ENCODE measurements at places on chromosomes 4 and X.

GRCh38 chr4:68693325-68694075 lies 23.0 kb upstream of the UGT2B15 start:
- no peak for DNase-seq

GRCh38 chr4:158209825-158210807 lies at the start of gene TMEM144:
Gene TMEM144, plus strand, starts transcription at chr4:158210486. Its CDS starts 2,182 bp downstream, at chr4:158212668.
- no peak for DNase-seq

GRCh38 chrX:116378961-116379360 lies 57.4 kb upstream of the SLC6A14 start:
- DNase-seq: no peak

GRCh38 chr4:8765631-8766590 lies 105.7 kb downstream of the HMX1 start:
- no peak for DNase-seq

DNA sequence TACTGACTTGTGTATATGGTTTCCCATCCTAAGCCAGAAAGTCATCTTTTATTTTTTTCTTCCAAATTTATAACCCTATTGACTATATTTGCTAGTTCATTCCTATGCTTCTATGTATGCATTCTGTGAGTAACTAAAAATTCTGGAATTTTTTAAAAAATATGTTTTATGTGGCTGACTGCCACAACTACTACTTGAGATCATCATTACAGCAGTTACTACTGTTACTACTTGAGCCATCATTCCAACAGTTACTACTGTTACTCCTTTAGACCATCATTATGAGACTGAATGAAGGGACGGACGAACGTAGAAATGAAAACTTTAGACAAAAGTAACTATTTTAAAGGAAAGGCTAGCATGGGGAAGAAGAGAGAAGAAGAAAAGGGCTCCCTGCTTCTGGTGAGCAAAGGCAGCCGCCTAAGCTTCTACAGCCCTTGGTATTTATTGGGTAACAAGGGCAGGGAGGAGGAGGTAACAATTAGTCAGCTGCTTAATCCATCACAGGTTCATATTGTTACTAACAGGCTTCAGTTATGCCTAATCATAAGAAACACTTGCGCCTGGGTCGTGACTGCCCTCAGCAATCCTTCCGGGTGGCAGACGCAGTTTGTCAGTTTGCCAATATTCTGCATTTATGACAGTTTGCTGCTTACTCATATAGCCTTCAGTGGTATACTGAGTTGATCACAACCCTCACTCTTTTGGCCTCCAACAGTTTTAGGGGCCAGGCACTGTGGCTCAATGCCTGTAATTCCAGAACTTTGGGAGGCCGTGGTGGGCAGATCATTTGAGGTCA lies 80.4 kb downstream of the PDLIM5 start:
- DNase-seq: no peak

GRCh38 chr4:159719531-159719930 lies 616.7 kb downstream of the RAPGEF2 start:
- DNase-seq: no peak

- peak; percentile 13 for DNase-seq
Measured at GRCh38 chrX:20451929-20452328, 185.2 kb upstream of the RPS6KA3 start.

DNA sequence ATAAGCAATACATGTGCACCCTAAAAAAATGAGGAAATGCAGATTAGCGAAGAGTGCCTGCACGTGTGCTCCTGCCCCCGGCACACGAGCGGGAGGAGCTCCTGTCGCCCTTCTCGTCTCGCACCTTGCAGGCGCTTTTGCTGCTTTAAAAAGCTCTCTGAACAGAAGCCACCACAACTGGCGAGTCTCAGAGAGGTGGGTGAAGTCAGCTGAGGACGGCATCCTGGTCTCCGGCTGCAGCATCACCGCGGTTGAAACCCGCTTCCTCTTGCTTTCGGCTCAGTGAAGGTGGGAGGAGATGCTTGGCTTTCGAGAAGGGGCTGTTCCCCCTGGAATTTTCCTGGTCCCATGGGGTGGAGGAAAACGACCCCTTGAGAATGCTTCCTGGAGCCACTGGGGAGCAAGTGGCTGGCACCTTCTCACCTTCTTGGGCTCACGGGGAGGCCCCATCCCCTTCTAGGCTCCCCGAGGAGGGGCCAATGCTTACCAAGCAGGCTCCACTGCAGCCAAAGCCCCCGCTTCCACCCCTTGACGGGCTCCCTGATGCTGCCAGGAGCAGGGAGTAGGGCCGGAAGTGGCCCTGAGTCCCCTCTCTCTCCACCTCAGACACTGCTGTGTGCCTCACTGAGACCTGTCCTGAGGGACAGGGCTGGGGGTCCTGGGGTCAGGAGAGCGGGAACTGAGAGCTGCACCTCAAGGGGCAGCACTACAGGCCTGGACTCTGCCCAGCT lies 29.2 kb upstream of the MXD4 start:
- no peak for DNase-seq

DNA sequence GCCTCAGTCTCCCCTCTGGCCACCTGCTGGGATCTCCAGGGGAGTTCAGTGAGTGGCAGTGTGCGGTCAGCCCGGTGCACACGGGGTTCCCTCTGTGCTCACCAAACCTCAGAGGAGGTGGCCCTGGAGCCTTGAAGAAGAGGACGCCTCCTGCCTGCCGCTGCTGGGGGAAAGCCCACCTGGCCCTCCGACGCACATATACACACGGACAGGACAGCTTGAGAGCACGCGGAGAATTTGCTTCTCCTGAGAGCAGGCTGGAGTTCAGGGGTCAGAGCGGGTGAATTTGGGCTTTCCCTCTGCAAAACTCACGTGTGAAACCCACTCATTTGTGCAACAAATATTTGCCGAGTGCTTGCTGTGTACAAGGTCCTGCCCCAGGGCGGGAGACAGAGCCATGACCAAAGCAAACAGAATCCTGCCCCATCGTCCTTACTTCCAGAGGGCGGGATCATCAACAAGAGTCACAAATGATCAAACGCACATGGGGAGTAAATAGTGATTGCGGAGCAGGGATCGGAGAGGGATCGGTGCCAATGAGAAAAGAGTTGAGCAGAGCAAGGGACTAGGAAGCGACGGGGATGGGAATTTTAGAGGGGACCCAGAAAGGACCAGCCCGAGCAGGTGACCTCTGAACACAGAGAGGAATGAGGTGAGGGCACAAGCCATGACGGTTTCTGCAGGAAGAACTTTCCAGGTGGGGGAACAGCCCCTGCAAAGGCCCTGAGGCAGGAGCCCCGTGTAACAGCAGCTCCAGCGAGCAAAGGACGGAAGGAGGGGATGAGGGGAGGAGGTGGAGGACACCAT lies 17.6 kb downstream of the BLOC1S4 start:
- no peak for DNase-seq

- no peak for DNase-seq
Measured at GRCh38 chr4:188187106-188187505, 47.9 kb downstream of the TRIML1 start.

- DNase-seq: no peak
Measured at GRCh38 chr4:112931001-112931400, 118.5 kb upstream of the ANK2 start.

DNA sequence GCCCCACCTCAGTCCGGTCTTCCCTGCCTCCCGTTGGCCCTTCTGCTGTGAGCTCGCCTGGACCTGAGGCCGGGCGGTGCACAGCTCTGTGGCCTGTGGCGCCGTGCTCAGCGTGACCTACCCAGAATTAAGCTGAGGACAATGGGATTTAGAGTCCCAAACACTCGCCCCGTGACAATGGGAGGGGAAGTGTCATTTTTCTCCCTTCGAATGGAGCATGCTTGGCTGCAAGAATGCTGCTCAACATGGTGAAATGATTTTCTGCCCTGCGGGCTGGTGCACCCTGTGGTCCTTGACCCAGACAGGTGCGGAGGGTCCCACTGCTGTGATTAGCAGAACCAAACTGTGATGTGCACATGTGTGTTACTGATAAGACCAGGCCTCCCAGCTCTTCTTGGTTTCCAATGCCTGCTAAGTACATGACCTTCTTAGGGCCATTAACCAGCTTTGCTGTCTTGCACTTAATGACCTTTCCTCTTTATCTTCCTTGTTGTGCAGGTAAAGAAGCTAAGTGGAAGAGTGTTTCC lies 772 bp downstream of the EOLA1 start:
- no peak for DNase-seq

- no peak for DNase-seq
Measured at GRCh38 chrX:91108761-91109160, 325.9 kb upstream of the PABPC5 start.

GRCh38 chr4:142414366-142414990 lies 431.6 kb downstream of the INPP4B start:
- no peak for DNase-seq

DNA sequence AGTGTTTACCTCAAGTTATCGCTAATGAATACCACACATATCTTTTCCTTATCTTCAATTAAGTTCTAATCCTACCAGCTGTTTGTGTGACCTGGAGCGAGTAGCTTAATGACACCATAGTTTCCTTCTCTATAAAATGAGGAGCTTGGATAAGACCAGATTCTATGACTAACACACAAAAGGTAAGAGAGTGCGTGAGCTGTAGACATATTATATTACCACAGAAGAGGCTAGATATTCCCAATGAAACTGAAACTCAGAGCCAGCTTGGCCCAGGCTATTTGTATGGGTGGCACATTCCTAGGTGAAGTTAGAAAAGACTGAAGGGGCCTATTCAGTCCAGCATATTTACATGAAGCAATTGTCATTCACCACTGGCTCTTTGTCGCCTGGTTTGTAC lies 30.2 kb downstream of the ASB5 start:
- DNase-seq: no peak

- DNase-seq: no peak
Measured at GRCh38 chr4:22238742-22239141, 277.1 kb downstream of the ADGRA3 start.

DNA sequence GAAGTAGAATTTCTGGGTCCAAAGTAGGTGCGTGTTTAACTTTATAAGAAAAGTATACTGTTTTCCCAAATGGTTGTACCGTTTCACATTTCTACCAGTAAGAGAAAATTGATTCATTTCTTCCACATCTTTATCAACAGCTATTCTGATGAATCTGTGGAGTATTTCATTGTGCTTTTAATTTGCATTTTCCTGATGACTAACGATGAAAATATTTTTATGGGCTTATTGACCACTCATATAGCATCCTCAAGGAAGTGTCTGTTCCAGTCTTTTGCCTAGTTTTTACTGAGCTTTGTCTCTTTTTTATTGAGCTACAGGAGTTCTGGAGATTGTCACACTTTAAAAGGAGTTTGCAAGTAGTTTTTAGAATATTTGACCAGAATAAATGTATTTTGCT lies 92.6 kb downstream of the ASB9 start:
- DNase-seq: no peak

DNA sequence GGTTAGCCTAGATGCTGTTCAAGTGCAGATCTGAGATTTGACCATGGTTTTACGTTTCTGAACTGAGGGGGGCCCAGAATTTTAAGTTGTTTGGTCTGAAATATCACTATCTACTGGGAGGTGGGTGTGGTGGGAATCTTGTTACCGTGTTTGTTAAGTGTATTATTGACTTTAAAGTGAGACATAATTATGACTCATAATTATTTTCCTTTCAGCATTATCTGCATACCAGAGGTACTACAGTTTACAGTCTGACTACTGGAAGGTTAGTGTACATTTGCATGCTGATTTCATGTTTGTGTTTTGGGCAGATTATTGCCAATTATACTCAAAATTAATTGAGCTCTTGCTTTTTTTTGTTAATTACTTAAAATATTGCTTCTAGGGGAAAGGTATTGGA lies 101.5 kb downstream of the KDM6A start:
- no peak for DNase-seq

DNA sequence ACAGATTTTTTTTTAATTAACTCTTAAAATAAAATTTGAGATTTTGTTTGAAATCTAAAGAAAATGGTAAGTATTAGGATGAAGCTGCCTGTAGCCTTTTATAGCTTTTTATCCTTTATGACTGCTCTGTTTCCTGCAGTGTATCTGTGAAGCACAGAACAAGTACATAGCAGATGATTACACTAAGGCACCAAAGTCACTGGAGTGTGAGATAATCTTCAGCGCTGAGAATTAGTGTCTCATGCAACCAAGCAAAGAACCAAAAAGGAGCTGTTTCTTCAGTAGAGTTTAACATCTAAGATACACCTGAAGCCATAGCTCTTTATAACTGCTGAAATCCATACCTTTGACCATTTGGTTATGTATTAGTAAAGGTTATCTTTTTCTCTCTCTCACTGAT lies 1989.8 kb upstream of the PCDH10 start:
- DNase-seq: no peak

DNA sequence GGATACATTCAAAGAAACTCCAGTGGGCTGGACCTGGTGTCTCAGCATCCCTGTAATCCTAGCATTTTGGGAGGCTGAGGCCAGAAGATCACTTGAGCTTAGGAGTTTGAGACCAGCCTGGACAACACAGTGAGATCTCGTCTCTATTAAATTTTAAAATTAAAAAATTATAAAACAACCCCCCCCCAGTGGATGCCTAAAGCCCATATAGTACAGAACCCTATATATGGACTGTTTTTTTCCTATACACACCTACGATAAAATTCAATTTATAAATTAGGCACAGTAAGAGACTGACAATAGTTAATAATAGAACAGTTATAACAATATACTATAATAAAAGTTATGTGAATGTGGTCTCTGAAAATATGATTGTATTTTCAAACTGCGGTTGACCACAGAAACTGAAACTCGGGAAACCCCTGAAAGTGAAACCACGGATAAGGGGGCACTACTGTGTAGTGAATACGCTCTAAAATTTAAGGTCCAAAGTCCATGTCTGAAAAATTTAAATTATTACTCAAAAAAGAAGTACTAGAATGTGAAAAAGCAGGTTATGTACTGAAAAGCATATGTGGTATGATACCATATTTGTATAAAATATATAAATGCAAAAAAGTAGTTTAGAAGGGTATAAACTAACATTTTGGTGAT lies 2.0 kb downstream of the SMIM14 start:
- DNase-seq: no peak

- no peak for DNase-seq
Measured at GRCh38 chr4:83618991-83619645, 83.2 kb downstream of the GPAT3 start.

GRCh38 chrX:74534569-74535038 lies 79.8 kb downstream of the RLIM start:
- no peak for DNase-seq

- no peak for DNase-seq
Measured at GRCh38 chr4:138113819-138114400, 128.2 kb downstream of the SLC7A11 start.

- DNase-seq: no peak
Measured at GRCh38 chrX:53227224-53227765, 2.3 kb upstream of the KDM5C start.

DNA sequence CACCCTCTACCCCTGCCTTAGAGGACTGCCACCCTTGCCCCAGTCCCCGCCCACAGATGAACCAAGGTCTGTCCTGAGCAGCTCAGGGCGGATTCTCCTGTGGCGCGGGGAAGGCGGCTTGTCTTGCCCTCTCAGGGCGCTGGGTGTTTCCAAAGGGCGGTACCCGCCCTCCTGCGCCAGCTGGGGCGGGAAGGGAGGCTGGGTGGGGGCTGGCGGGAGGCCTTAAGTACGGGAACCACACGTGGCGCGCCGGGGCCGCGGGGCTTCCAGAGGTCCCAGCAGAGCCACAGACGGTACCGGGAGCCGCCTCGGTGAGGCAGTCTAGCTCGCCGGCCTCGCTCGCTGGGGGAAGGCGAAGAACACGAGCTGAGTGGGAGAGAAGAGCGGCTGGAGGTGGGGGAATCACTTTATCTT lies 361.1 kb downstream of the MID1IP1 start:
- no peak for DNase-seq
